Fibroblast of skin of right quadriceps (primary cell): ENCODE measurements at places on chromosomes 11 and 22.
A peak's percentile ranks its signal among the peaks of the same experiment; 100 is the strongest.

- DNase-seq = no peak
Measured at GRCh38 chr11:70627219-70627618, 228.9 kb downstream of the CTTN start.

DNA sequence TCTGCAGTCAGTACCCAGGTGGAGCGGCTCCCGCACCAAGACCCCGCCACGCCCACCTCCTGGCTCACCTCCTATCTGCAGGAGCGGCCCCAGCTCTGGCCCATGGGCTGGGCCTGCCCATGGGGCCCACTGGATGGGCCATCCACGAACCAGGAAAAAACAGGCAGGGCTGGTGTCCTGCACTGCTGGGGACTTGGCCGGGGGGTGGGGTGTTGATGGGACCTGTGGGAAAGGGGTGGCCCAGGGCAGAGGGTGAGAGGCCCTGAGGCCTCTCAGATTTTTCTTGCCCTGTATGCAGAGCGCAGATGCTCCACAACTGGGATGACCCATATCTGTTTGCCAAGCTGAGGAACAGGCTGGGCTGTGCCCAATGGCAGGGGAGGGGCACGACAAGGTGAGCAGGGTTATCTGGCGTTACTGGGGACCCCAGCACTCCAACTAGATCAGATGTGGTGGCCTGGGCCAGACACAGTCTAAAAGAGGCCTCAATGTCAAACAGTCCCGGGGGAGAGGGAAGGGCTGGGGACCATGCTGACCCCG lies 2.7 kb upstream of the PIM3 start:
- no peak for DNase-seq

- DNase-seq = no peak
Measured at GRCh38 chr11:83175815-83176214, 17.7 kb upstream of the ANKRD42 start.

GRCh38 chr22:29994027-29994715 lies 86.1 kb upstream of the HORMAD2 start:
- peak; percentile 86 for DNase-seq

GRCh38 chr11:70306586-70307033 lies 36.1 kb downstream of the PPFIA1 start:
- DNase-seq = no peak

- DNase-seq = no peak
Measured at GRCh38 chr11:44760477-44760872, 33.7 kb downstream of the TSPAN18 start.

GRCh38 chr11:72321381-72321996 lies 77.5 kb upstream of the PHOX2A start:
- DNase-seq = peak; percentile 48

- DNase-seq = no peak
Measured at GRCh38 chr22:46902998-46903916, 140.8 kb downstream of the TBC1D22A start.

- no peak for DNase-seq
Measured at GRCh38 chr22:46068181-46068592, 82.1 kb upstream of the PPARA start.

DNA sequence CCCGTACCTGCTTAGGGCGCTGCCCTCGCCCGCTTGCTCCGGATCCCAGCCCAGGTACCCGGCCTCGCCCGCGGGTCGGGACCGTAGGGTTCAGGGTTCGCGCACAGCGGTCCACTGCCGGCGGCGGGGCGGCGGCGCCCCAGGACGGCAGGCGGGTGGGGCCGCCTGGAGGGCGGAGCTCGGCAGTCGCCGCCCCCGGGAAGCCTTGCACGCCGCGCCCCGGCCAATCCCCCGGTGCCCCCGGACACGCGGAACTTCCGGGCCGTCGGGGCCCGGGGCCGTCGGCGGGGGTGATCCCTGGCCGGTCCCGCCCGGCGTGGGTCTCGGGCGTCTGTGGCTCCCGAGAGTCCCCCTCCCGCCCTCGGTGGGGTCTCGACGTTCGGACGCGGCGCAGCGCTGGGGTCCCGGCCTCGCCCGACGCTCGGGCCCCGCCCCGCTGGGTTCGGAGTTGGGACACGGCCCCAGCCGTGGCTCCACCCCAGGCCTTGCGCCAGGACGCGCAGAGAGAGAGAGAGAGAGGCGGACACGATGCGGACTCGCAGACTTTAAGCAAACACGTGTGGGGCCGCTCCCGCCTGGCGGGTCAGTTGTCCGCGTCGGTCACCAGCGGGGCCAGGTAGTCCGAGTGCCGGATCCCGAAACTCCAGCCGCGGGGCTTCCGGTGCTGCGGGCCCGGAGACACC lies at the start of gene TYMP:
TYMP (minus strand) TSS at position 116 of the 683 bp plus-strand sequence. CDS start 303 bp downstream, outside the sequence.
- DNase-seq = peak; percentile 51

DNA sequence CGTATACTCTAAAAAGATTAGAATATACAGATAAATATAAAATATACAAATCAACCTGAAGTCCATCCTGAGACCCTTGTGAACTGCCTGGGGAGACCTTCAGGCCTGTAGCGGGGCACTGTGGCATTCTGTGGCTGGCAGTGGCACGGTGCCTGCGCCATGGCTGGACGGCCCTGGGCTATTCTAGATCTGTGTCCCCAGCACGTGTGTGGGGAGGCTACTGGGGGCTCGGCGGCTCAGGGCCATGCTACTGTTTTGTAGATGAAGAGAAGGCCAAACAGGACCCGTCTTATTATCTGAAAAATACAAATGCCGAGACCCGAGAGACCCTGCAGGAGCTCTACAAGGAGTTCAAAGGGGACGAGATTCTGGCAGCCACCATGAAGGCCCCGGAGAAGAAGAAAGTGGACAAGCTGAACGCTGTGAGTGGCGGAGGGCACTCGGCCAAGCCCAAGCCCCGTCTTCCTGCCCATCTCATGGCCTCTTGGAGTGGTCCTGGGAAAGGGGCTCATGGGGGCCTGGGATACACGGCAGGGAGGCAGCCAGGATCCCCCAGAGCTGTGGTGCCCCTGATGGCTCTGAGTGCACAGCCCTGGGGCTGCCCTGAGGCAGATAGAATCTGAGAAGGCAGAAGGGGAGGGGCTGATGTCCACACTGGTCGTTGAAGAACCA lies 18.8 kb downstream of the PPIL2 start:
- DNase-seq = no peak

- no peak for DNase-seq
Measured at GRCh38 chr22:26139310-26139709, 30.0 kb upstream of the SEZ6L start.

DNA sequence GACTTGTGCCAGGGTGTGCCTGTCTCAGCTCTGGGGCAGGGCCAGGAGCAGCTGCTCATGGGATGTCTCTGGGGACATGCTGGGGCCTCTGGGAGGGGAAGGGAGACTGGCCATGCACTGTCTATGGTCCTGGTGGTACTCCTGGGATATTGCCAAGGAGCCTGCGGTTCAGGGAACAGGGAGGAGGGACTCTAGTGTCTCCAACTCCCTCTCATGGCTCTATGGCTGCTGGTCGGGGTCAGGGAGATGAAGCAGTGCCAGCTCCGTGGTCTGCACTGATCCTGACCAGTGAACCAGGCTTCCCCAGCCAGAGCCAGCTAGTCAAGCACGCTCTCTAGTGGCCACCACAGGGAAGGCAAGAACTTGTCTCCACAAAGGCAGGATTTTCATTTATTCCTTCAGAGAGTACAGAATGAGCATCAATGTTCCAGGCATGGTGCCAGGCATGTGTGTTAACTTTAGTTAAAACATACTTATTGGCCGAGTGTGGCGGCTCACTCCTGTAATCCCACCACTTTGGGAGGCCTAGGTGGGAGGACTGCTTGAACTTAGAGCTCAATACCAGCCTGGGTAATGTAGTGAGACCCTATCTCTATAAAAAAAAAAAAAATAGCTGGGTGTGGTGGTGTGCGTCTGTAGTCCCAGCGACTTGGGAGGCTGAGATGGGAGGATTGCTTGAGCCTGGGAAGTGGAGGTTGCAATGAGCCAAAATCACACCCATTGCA lies 2.5 kb upstream of the BEST1 start:
- DNase-seq = peak; percentile 88

GRCh38 chr11:104556606-104557301 lies 341.5 kb downstream of the CASP12 start:
- DNase-seq = no peak

DNA sequence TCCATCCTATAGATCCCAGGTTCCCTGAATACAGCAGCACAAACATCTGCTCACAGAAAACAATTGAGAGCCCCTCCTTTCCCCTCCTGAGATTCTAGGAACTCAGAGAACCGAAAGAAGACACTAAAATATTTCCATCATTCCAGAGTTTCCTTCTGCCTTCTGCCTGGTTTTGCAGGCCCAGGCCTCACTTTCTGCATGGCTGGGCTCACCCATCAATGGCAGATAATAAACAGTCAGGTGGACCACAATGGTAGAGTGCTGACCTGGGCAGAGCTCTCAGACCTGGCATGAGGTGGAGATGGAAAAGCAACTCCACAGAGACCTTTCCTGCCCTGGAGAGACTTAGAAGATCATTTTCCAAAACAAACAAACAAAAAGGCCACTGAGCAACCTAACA lies 389.1 kb downstream of the NXPE2 start:
- DNase-seq = no peak

DNA sequence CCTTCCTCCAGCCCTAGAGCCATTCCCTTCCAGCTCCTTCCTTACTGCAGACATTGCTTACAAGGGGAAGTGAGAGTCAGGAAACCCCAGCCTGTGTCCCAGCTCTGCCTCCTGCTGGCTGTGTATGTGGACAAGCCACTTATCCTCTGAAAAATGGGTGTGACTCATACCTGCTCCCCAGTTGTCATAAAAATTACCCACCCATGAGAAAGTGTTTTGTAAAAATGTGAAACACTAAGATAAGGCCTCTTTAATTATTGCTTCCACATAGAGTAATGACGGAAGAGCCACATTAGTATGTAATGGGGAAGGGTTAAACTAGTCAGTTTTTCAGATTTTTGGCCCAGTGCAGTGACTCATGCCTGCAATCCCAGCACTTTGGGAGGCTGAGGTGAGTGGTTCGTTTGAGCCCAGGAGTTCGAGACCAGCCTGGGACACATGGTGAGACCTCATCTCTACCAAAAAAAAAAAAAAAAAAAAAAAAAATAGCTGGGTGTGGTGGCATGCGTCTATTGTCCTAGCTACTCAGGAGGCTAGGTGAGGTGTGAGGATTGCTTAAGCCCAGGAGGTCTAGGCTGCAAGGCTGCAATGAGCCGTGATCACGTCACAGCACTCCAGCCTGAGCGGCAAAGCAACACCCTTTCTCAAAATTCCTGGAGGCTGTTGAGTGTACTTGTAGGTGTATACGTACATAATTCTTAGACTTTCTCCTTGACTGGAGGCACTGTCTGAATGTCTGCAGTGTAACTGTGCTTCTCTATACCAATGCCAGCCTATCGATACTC lies 84.9 kb downstream of the CTTN start:
- no peak for DNase-seq

- DNase-seq = peak; percentile 70
Measured at GRCh38 chr11:63879598-63880402, 37.2 kb downstream of the RCOR2 start.

DNA sequence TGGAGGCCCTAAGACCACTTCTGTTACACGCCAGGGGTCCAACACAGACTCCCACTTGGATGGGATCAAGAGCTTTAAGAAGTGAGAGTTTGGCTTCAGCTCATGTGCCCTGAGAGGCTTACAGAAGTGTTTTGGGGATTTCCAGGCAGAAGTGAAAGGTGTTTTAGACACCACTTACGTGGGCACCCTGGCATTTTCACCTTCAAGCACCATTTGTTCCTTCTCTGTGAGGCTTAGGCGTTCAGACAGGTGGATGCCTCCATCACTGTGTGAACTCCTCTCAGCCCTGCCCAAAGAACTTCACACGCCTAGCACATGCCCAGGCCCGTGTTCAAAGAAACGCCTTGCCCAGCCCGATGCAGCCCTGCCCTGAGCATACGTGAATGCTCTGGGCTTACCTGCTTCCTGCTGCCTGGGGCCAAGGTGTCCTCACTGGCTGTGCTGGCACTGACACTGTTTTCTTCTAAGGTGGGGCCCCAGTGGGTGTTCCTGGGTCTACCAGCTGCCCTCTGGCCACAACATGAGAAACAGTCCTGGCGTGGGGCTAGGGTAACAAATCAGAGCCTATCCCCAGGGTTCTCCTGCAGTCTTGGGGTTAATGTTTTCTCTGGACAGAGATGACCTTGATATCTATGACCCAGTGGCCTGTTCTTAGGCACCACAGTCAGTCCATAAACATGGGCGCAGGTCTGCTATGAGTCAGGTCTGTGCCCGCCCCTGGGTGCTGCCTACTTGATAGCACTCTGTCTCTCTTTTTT lies 34.0 kb downstream of the AMPD3 start:
- DNase-seq = no peak

GRCh38 chr11:73384125-73384441 lies 7.9 kb downstream of the RELT start:
- DNase-seq = no peak

DNA sequence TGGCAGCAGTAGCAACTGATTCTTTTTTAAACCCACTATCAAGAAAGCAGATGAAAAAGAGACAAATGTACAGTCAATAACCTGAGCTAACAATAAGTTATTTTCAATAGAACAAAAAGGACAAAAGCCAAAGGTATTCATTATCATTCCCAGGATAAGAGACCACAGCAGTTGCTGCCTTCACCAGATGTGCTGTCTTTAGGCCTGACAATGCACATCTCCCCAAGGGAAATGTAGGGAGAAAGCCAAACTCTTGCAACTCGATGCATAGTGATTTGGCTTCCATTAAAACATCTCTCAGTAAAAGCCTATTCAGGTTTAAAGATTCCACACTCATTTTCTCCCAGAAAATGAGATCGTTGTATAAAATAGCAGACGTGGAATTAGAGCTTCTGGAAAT lies 210.7 kb downstream of the METTL15 start:
- DNase-seq = no peak

DNA sequence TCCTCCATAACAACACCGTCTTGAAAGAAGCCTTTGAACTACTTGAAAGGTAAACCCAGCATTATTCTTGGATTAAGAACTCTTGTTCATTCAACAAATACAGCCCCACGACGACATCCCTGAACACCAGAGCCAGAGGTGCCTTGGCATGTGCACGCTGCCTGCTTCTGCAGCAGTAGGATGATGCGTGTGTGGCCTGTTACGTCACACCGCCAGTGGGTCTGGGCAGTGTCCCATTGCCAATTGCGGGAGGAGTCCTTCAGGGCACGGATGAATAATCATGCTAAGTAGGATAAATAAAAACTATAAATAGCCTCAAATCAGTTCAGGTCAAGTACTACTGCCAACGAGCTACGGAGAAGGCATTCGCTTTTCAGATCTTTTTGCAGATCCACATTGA lies 380.5 kb downstream of the SHANK2 start:
- DNase-seq = no peak

GRCh38 chr11:93166194-93166593 lies 31.6 kb downstream of the SLC36A4 start:
- no peak for DNase-seq

- no peak for DNase-seq
Measured at GRCh38 chr11:94550513-94550912, 6.8 kb downstream of the FUT4 start.

- no peak for DNase-seq
Measured at GRCh38 chr11:21492931-21493330, 700.0 kb upstream of the ANO5 start.

DNA sequence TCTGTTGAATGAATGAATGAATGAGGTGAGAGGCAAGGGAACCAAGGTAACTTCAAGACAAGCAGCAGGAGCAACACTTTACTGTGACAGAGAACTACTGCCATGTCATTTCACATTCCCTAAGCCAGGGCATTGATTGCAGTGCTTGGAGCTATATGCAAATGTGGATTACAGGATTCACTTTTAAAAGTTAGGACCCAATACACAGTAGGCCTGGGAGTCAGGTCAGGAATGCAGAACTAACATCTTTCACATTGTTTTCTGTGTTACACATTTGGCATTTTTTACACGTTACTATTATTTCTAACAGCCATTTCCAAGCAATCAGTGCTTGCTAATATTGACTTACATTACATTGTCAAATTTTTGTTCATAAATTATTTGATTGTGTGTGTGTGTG lies 26.2 kb upstream of the ME3 start:
- no peak for DNase-seq

GRCh38 chr22:49009359-49010063 lies 818.2 kb downstream of the BRD1 start:
- DNase-seq = no peak
